ENCODE measurements at places on chromosomes 6 and 20. TPM values are rescaled to one million over a fixed set of nuclear protein-coding genes. Genes with fewer than 3 reads are reported as not detected.

Gene PAX1
- total RNA-seq: not detected

GRCh38 chr6:7798751-7799150 lies 72.9 kb downstream of the BMP6 start:
- no peak for DNase-seq

GRCh38 chr6:87656857-87657256 lies 45.2 kb downstream of the AKIRIN2 start:
- no peak for DNase-seq

- no peak for DNase-seq
These were observed 51.4 kb downstream of the TGM2 start for GRCh38 chr20:38113401-38114325.

GRCh38 chr6:19812512-19813119 lies 24.6 kb upstream of the ID4 start:
- peak; percentile 61 for DNase-seq

- DNase-seq: no peak
These were observed 11.2 kb upstream of the SERPINB6 start for GRCh38 chr6:2982426-2983117.

- no peak for DNase-seq
These were observed 89.7 kb upstream of the RNF217 start for GRCh38 chr6:124872361-124873065.

Gene AVP
- not detected for total RNA-seq

Gene GRIK2
- 15.8 TPM for total RNA-seq

DNA sequence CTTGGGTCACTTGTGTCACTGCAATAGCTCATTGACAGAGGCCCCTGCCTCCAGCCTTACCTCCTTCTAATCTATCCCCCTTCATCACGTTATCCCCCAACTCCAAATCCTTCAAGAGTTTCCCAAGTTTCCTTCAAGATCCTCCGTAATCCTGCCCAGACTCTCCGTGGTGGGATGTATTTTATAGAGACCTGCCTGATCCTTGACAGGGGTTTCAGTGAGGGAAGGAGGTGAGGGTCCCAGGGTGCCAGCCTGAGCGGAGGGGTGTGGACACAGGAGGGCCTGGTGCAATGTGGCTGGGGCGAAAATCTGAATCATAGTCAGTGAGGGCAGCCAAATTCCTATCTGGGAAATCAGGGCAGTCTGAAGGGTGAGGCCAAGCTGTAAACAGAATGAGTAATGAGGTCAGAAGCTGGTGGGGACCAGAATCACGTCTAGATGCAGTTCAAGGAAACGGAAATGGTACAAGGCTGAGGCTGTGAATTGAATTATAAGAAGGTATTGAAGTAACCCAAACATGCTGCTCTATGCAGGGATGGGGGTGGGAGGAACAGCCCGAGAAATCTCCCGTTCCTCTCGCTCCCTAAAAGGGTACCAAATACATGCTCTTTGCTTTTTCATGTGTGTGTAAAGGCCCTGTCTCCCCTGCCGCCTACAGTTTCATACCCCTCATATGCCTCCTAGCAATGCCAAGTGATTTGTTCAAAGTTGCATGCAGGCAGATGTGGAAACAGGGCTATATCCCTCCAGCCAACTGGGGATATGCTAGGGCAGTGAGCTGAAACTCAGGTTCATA lies 35.4 kb upstream of the PIM1 start:
- peak; percentile 96 for DNase-seq

DNA sequence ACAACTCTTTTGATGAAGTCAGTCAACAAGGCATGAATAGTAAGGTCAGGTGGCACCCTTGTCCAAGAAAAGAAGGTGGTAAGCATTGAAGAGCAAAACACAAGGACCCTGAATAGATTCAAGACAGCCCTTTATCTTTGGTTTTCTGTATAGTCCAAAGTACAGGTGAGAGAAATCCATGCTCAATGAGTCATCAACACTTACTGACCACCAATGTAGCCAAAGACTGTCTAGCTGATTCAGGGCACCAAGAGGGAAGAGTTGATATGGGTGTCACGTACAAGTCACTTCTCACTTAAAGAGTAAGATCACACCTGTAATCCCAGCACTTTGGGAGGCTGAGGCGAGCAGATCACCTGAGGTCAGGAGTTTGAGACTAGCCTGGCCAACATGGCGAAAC lies 528.3 kb downstream of the CD83 start:
- DNase-seq: no peak

Gene EYA4
- total RNA-seq: 11.9 TPM

Gene ACTL10
- total RNA-seq: 0.18 TPM
